ENCODE measurements at places on chromosomes 13 and 19.

- no peak for DNase-seq
Measured at GRCh38 chr13:66849706-66850105, 380.4 kb downstream of the PCDH9 start.

DNA sequence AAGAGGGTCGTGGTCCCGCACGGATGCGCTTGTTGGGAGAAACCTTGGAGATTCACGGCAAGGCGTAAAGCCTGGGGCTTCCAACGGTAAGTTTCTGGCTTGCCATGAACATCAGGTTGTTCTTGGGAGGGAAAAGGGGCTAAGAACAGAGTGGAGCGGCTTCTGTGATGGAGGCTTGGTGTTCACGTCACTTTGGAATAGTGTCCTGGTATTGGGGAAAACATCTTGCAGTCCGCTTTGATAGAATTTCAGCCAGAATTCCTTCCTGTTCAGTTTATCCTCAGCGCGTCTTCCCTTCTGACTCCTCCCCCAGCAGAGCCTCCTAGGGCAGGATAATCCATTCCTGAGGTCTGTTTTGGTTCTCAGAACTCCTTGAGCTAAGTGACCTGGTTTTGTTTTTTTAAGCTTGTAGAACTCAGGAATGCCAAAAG lies 2.0 kb downstream of the KCTD15 start:
- DNase-seq = no peak

- DNase-seq = no peak
Measured at GRCh38 chr19:14511229-14511593, 7.0 kb downstream of the DNAJB1 start.

DNA sequence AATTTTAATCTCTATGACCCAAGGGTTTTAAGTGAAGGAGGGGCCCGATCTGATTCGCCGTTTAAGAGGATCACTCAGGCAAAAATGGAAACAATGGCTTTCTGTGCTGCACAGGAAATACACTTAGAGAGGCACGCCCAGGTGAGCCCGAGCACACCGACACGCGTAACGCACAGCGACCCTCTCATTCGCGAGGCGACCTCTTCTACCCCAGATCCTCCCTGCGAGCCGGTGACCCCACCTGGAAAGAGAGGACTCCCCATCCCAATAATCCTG lies 216 bp downstream of the SH2D3A start:
- DNase-seq = no peak

DNA sequence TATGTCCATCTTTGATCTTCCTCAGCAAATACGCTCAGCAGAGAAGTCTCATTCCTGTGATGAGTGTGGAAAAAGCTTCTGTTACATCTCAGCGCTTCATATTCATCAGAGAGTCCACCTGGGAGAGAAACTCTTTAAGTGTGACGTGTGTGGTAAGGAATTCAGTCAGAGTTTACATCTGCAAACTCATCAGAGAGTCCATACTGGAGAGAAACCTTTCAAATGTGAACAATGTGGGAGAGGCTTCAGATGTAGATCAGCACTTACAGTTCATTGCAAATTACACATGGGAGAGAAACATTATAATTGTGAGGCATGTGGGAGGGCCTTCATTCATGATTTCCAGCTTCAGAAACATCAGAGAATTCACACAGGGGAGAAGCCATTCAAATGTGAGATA lies 5.7 kb upstream of the ZNF284 start:
- no peak for DNase-seq

Measured in vagina (tissue), 2 donors.